Stimulated activated CD8-positive, alpha-beta memory T cell treated with anti-CD3 and anti-CD28 coated beads, Interleukin-7, amount 100 ng/mL, for 1 hour (primary cell): ENCODE measurements at places on chromosomes 13 and 19.

DNA sequence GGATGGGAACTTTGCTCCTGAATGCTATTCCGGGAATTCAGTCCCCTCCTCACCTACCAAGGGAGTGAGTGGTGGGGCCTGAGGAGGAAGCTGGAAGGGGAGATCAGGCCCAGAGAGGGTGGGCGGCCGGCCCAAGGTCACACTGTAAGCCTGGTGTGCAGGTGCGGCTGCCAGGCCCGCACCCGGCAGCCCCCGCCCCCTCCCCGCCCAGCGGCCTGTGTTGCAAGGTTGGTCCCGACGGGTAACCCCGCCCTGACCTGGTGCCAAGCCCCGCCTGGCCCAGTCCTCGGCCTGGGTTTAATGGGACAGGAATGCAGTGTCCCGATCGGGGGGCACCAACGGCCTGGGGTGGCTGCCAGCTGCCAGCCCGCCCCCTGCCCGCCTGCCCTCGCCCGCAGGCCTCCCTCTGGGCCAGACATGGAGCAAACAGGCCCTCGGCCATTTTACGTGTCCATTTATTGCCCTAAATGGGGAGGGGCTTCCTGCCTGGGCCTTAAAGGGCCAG, 5.5 kb downstream of the ZBTB7A start:
- no peak for DNase-seq

GRCh38 chr13:104869501-104869900, 1666.0 kb downstream of the EFNB2 start:
- DNase-seq: no peak

GRCh38 chr19:58570770-58571574, 2.2 kb downstream of the MZF1 start:
- DNase-seq: no peak

GRCh38 chr13:97855570-97856303, 97.7 kb upstream of the IPO5 start:
- no peak for DNase-seq

DNA sequence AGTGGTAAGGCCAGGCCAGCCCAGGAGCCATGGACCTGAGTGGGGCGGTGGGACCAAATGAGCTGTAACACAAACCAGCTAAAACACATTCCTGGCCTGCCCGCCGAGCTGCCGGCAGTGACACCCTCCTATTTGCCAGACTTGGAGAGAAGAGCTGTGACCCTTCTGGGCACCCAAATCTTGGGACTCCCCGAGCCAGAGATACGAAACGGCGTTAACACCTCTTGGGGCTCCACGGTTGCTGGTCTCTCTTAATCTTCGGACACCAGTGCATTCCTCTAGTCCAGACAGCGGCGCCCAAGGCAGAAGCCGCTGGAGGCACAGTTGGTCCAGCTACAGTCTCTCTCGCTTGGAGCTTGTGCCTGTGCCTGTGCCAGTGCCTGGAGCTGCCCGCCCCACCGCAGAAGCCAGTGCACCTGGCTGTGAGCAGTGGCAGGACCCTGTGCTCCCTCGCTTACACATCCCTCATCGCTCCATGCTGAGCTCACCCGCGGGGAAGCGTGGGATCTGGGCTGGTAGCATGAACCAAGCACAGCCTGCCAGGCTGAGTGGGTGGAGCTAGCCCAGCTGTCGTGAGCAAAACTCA, 147.2 kb upstream of the KLHL1 start:
- DNase-seq: no peak

DNA sequence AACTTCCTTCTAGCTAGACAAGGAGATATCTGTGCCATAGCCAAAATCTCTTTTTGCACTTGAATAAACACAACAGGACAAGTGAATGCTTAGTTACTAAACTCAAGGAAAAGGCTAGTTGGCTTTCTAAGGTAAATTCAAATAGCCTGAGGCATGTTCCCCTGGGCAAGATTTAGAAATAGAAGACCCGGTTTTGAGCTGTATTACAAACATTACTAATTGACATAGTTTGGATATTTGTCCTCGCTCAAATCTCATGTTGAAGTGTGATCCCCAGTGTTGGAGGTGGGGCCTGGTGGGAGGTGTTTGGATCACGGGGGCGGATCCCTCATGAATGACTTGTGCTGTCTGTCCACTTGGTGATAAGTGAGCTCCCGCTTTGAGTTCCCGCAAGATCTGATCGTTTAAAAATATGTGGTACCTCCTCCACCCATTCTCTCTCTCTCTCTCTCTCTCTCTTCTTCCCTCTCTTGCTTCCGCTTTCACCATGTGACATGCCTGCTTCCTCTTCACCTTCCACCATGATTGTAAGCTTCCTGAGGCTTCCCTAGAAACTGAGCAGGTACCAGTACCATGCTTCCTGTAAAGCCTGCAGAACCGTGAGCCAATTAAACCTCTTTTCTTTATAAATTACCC, 3.9 kb upstream of the KBTBD6 start:
- no peak for DNase-seq

DNA sequence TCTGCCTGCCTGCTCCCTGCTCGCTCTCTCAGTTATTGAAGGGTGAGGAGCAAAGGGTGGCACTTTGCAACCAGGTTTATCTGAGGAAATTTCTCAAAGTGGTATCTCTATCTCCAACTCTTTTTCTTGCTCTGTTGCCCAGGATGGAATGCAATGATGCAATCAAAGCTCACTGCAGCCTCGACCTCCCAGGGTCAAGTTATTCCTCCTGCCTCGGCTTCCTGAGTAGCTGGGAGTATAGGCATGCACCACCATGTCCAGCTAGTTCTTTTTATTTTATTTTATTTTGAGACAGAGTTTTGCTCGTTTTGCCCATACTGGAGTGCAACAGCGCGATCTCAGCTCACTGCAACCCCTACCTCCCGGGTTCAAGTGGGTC, 4.9 kb downstream of the ACTMAP start:
- DNase-seq: no peak

DNA sequence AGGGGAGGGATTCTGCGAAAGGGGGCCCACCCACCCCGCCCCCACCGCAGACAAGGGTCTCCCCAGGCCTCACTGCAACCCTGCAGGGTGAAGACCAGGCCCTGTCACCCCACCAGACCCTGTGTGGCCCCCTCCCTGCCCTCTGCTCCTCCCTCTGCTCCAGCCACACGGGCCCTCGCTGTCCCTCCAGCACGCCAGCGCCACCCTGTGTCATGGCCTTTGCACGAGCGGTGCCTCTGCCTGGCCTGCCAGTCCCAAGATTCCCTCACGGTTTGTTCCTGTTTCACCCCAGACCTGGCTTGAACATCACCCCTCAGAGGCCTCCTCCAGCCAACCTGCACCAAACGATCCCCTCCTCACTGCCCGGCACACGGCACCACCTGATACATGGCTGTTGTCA, 27.3 kb downstream of the PIP5K1C start:
- DNase-seq: no peak

GRCh38 chr13:27006519-27007161, 165.0 kb downstream of the USP12 start:
- no peak for DNase-seq

- DNase-seq: no peak
Observed at GRCh38 chr13:85261757-85262346, 537.4 kb downstream of the SLITRK6 start.

- DNase-seq: no peak
Observed at GRCh38 chr19:41373993-41374392, 2.3 kb upstream of the TMEM91 start.

GRCh38 chr13:97878431-97879375, 74.8 kb upstream of the IPO5 start:
- DNase-seq: no peak

GRCh38 chr13:28739376-28739775, 20.6 kb upstream of the SLC46A3 start:
- DNase-seq: no peak

GRCh38 chr13:97904059-97904458, 49.4 kb upstream of the IPO5 start:
- no peak for DNase-seq

- DNase-seq: no peak
Observed at GRCh38 chr13:40238761-40239160, 427.7 kb downstream of the FOXO1 start.

GRCh38 chr19:32877323-32877912, 7.9 kb upstream of the SLC7A9 start:
- DNase-seq: no peak

- DNase-seq: no peak
Observed at GRCh38 chr13:24617256-24618010, 62.8 kb upstream of the ATP12A start.

GRCh38 chr13:45690636-45691035, 11.5 kb upstream of the CBY2 start:
- DNase-seq: no peak

GRCh38 chr13:25608181-25608580, 236.4 kb downstream of the ATP8A2 start:
- no peak for DNase-seq

DNA sequence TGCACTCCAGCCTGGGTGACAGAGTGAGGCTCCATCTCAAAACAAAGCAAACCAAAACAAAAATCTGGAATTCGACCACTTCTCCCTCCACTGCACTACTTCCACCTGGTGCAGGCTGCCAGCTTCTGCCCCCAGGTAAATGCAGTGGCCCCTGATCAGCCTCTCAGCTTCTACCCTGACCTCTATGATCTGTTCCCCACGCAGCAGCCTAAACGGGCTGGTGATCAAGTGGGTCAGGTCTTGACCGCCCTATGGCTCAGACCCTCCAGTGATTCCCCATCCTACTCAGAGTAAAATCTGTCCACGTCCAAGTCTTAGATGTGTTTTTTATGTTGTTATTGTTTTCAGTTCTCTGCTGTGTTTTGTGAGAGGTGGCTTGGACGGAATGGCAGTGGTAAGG, 163.9 kb downstream of the KCTD15 start:
- DNase-seq: no peak

DNA sequence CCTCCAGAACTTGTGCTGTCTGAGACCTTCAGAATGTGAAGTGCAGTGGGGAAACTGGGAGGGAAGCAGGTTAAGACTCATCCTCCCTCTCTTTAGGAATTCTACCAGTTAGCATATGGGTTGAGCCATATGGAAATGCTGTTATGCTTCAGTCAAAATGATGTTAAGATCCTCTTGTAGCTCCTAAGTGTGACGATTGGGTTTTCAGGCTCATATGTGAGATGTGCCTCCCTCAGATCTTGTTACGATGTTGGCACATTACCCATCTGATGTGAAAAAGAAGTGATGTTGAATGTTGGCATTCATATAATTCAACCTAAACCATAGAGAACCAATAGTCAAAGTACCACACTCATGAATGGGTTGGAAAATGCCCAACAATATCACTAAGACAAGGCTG, 67.8 kb upstream of the IPO5 start:
- no peak for DNase-seq

GRCh38 chr13:46478651-46479050, 74.3 kb upstream of the LRCH1 start:
- DNase-seq: no peak

DNA sequence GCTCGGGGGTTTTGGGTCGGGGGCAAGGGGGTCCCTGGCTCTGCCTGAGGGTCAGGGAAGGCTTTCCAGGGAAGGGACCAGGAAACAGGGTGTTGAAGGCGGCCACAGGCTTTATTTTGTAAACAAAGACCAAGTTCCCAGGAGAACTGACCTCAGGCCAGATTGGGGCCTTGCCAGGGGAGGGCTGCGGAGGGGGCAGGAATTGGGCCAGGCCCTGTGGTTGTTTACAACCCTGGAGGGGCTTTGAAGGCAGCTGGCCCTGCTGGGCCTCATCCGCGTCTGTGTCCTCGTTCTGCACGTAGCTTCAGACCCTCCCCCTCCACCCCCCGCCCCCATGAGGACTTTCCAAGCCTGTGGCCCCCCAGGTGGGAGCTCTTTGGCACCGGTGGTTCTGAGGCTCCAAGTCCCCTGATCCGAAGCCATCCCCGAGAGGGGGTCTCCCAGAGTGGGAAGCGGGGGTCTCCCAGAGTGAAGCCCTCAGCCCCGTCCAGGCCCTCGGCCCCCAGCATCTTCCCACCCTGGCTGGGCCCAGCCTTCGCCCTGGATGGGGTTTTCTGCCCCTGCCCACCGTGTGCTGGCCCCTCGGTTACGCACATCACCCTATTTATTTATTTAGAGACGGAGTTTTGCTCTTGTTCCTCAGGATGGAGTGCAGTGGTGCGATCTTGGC, 13.5 kb upstream of the BSG start:
- DNase-seq: no peak

DNA sequence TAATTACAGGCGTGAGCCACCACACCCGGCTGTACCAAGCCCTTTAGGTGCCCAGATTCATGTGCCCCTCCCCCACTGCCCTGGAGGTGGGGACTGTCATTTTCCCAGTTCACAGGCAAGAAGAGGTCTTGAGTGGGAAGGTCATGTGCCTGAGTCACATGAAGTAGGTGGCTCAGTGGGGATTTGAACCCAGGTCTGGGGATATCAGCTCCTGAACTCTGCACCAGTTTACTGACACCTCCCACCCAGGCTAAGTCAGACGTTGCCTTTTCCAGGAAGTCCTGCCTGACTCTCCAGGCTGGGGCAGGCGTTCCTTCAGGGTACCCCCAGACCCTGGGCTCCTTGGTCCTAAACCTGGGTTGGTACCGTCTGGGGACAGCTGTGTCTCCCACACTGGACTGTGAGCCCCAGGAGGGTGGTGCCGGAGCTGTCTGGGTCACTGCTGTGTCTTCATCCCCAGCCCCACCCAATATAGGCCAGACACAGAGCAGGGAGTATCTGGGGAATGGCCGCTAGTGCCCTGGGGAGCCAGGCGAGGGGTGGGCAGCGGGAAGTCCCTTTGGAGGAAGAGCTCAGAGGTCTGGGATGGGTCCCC, 8.6 kb downstream of the VASP start:
- DNase-seq: no peak

DNA sequence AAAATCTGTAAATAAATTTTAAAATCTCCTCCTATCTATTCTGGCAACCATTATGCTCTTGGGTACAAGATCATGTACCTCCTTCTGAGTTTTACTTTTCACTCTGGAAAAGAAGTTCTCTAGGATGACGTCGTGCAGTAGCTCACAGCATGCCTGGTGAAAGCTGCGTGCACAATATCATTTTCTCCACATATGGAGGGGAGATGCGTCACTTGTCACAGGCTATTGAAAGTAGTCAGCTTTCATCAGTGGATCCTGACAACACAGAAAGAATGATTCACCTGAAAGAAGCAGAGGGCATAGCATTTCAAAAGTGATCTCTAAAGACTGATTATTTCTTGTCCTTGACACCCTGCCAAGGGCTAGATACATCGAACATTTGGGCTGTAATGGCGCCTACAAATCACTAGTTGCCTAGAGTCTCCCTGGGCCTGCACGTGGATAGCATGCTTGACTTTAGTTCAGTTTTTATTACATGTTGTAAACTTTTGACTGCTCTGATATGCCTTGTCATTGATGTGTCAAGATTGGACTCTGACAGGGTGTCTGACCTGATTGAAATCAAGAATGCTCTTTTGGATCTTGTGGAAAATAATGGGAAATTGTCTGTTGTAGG, 1365.6 kb downstream of the OLFM4 start:
- no peak for DNase-seq

GRCh38 chr19:38281811-38282566, 17.6 kb downstream of the SPINT2 start:
- DNase-seq: no peak

GRCh38 chr13:20728579-20729311, 25.2 kb downstream of the IL17D start:
- no peak for DNase-seq
